ENCODE measurements at places on chromosomes 3 and 15.

- DNase-seq = peak; percentile 10
These were observed 179.9 kb downstream of the ZIC1 start for GRCh38 chr3:147589016-147589415.

- DNase-seq = peak; percentile 93
These were observed 22.9 kb downstream of the RAB8B start for GRCh38 chr15:63212050-63213004.

- DNase-seq = no peak
These were observed 34.5 kb downstream of the RASGRP1 start for GRCh38 chr15:38530113-38530512.

DNA sequence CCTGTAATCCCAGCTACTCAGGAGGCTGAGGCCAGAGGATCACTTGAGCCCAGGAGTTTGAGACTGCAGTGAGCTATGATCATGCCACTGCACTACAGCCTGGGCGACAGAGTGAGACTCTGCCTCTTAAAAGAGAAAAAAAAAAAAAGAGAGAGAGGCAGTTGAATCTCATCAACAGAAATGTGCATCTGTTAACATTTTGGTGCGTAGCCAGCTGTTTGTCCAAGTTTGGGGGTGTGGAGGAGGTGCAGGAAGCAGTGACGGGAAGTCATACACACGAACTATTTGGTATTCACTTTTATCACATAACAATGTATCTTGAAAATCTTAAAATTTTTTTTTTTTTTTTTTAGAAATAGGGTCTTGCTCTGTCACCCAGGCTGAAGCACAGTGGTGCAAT lies 18.2 kb upstream of the CEMIP start:
- DNase-seq = no peak

DNA sequence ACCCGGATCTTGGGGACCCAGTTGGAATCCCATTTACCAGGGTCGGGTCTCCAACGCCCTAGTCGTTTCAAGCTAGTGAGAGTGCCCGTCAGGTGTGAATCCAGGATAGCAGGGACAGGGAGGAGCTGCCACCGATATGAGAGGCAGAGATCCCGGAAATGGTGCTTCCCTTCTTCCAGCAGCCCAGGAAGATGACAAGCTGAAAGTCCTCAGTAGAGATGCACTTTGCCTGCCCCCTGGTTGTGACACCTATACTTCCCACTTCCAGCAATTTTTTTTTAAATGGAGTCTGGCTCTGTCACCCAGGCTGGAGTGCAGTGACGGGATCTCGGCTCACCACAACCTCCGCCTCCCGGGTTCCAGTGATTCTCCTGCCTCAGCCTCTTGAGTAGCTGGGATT lies 503.0 kb downstream of the NTRK3 start:
- no peak for DNase-seq

DNA sequence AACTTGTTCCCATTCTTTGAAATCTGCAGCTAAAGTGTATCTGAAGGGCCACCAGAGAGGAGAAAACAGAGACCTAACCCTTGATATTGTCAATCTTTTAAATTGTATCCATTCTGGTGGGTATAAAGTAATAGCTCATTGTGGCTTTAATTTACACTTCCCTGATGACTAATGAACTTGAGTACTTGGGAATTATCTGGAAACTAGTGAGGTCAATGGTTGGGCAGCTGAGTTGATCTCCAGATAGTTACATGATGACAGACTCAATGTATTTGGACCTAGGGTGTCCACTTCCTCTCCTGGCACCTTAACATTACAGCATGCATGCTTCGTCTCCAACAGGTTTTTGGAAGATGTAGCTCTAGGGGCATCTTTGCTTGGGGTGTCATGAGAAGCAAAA lies 195.2 kb downstream of the PDCD6IP start:
- no peak for DNase-seq

DNA sequence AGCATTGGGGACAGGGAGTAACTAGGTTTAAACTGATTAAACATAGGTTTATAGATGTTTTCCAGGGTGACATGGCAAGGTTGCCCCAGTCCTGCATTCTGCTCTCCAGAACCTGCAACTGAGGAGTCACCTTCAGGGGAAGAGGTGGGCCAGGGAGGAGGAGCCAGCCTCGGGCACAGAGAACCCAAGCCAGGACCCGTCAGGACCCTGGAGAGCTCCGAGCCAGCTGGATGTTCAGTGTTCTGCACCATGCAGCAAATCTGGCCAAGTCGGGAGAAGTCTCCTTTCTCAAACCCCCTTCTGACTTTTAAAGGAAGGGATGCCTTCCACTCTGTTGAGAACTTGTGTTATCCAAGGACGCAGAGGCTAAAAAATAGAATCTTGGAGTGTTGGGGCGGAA lies 62.1 kb upstream of the SLC6A11 start:
- no peak for DNase-seq

DNA sequence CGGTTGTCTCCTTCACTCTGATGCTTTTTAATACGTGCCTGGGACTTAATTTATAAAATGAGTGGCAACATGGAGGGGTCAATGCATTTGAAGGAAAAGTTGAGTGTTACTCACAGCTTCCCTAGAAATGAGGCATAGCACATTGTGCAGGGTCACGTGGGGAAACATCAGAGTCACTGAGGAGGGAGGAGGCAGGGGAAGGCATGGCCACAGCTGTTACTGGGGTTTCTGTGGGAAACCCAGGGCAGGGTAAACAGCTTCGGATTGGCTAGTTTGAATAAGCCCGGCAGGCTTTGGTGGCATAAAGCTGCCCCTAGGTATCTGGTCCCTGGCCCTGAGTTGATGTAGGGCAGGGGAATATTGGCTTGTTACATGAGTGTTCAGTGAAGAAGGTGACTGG lies 98.9 kb upstream of the ST8SIA2 start:
- no peak for DNase-seq

DNA sequence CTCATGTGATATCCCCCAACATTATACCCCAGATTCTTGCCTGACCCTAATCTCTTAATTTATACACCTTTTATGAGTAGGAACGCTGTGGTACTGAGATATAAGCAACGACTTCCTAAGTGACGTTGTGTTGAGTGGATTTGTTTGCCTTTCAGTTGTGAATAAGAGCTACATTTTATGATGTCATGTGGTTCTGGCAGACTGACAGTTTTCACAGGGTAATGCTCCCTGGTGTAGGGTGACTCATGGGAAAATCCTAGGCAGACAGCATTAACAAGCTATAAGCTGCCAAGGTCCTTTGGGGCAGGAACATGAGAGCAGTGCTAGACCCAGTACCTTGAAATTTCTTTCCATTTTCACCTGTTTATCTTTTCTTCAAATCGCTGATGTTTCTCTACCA lies 11.2 kb downstream of the C3orf52 start:
- DNase-seq = peak; percentile 96

- no peak for DNase-seq
These were observed 42.8 kb upstream of the MLF1 start for GRCh38 chr3:158528076-158528674.

- DNase-seq = no peak
These were observed 24.8 kb downstream of the AKAP13 start for GRCh38 chr15:85404918-85405866.

DNA sequence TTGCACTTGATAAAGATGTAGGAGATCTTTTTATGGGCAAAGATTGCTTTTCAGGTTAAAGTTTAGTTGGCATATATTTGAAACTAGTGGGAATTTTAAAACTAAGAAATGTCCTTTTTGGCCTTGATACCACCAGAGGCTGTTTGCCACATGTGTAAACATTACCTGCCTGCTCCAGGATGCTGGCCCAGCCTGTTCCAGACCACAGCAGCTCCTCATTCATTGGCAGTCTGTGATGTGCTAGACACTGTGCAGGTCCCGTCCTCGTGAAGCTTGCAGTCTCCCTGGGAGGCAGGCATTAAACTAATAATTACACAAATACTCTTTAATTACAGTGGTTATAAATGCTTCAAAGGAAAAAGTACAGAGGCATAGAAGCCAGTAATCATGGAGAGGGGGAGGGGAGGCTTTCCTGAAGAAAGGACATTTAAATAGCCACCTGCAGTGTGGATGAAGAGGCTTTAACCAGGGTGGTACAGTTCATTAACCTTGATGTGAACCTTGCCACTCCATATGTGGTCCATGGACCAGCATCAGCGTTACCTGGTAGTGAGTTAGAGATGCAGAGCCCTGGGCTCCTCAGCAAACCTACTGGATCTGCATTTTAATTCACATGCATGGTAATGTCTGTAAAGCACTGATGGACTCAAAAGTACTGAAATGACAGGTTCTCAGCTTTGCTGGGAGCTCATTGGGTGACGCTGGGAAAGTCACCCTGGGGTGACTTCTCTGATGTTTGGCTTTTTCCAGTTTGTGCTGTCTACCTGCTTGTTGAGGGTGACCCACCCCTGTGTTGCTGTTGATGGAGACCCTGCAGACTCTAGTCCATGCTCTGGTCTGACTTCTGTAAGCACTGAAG lies 5.3 kb downstream of the ZNF710 start:
- no peak for DNase-seq

DNA sequence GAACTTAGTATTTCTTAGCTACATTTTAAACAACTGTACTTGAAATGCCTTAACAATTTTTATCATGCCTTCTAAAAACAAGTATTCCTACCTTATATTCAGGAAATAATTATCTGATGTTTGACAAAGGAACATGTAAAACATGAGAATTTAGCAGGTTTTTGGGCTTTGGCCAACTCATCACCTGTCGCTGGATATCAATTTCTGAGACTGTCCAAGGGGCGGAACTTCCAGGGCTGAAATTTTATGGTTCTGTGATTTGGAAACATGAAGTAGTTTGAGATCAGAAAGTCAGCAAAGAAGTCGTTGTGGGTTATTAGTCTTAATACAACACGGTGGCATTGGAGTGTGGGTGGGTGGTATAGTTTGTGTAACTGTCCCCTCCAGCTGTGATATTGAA lies 282.2 kb upstream of the LRRN1 start:
- DNase-seq = no peak

- DNase-seq = no peak
These were observed 69.8 kb upstream of the BFSP2 start for GRCh38 chr3:133330065-133330464.

DNA sequence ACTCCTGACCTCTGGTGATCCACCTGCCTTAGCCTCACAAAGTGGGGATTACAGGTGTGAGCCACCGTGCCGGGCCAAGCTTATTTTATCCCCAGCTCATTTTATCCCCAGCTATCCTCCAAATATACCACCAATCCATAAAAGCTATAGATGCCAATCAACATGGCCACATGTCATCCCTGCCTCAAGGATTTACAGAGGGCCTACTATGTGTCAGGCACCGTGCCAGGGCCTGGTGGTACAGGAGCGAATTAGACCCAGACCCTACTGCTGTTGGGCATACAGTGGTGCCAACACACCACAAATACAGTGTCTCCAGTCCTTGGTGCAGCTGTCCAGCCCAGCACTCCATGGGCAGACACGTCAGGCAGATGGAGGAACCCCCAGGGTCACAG lies 73.4 kb downstream of the SCN5A start:
- DNase-seq = no peak

All from fibroblast of skin of left biceps (primary cell).